Stomach (tissue), 19 donors: ENCODE measurements at places on chromosomes 4 and X.

- no peak overlapping the region for H3K27ac ChIP-seq
- no peak overlapping the region for H3K4me3 ChIP-seq
- peaks cover 8% of the 10 kb centered on the region for H3K4me1 ChIP-seq
- peak; percentile 64 for DNase-seq
Measured at GRCh38 chrX:13647709-13648212, 5.2 kb upstream of the TCEANC start.

DNA sequence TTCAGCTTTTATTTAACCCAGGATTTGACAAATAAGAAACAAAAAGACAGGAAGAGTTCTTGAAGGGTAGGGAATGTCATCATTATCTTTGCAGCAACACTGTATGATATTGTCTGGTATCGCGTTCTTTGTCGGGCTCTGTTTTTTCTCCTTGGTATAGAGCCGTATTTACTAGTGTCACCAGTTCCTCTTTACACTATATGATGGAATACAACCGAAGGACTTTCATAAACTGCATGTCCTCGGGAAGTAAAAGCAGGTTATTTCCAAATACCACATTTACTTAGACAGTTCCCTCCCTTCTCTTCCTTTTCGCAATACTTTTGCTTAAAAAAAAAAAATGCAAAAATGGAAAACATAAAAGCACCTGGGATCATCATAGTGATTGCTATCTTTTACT is 96.6 kb upstream of the IL13RA1 start:
- H3K4me1 ChIP-seq, result no peaks in the 10 kb centered on the region
- DNase-seq, result no peak
- no peaks in the 10 kb centered on the region for H3K27me3 ChIP-seq
- H3K36me3 ChIP-seq, result no peaks in the 10 kb centered on the region

DNA sequence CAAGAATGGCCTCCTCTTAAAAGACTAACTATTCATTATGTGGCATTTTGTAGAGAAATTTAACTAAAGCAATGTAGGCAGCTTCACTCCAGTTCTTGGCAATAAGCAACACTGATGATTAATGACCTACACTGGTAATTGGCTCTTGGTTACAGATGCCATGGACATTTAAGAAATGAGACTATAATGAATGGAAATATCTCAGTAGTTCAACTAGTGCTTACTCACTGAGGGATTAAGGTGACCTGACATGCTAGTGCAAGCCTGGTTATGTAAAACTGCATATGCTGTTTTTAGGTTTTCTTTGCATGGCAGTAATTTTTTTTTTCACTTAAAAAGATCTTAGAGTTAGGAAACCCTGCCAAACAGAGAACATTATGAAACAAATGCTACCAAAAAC is 152.7 kb upstream of the AADAT start:
- H3K4me1 ChIP-seq, result no peaks in the 10 kb centered on the region
- H3K27ac ChIP-seq, result no peak overlapping the region
- H3K27me3 ChIP-seq, result no peaks in the 10 kb centered on the region
- H3K36me3 ChIP-seq, result no peaks in the 10 kb centered on the region

DNA sequence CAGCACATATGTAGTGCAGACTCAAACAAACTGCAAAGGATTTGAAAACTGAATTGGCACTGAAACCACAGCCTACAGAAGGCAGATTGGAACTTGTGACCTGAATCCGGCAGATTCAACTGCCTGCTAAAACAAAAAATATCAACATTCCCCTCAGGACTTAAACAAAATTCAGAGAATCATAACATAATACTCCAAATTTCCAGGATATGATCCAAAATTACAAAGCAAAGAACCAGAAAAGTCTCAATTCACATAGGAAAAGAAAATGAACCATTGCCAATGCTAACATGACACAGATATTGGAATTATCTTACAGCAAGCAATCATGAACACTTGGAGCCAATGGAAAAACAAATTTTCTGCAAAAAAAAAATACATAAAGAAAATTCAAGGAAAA is 250.4 kb downstream of the PRDM5 start:
- H3K4me3 ChIP-seq, result no peak overlapping the region
- no peak overlapping the region for H3K27ac ChIP-seq
- no peaks in the 10 kb centered on the region for H3K36me3 ChIP-seq
- H3K4me1 ChIP-seq, result no peaks in the 10 kb centered on the region
- no peaks in the 10 kb centered on the region for H3K27me3 ChIP-seq

DNA sequence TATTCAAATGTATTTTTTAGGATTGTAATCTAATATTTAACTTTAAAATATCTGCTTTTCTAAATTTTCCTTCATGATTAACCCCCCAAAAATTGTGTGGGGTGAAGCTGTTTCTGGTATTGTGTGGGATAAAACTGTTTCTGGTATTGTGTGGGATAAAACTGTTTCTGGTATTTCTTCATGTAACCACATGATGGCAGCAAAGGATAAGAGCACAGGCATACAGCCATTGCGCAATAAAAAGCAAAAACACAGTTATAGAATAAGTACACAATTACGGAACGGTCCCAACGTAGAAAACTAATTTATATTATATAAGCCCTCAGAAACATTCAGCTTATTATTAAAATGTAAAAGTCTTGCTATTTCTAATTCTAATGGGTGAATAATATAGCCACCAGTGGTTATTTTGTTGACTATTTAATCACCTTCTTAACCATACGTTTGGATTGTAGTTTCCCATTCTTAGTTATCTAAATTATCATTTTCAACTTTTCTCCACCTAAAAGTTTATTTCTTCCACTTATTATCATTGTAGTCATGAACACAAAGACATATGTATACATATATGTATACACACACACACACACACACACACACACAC is 333.9 kb upstream of the FSTL5 start:
- peaks cover 6% of the 10 kb centered on the region for H3K4me1 ChIP-seq
- no peaks in the 10 kb centered on the region for H3K27me3 ChIP-seq
- DNase-seq, result peak; percentile 73
- no peak overlapping the region for H3K4me3 ChIP-seq
- H3K27ac ChIP-seq, result no peak overlapping the region

GRCh38 chr4:83342476-83342875 is 7.8 kb upstream of the HPSE start:
- H3K4me3 ChIP-seq, result no peak overlapping the region
- no peaks in the 10 kb centered on the region for H3K4me1 ChIP-seq
- H3K27ac ChIP-seq, result no peak overlapping the region
- no peaks in the 10 kb centered on the region for H3K36me3 ChIP-seq

- H3K4me3 ChIP-seq, result peak within 1 kb of the TSS; percentile 23
- H3K36me3 ChIP-seq, result no peaks in the 10 kb centered on the region
- H3K27ac ChIP-seq, result peak within 1 kb of the TSS; percentile 71
Measured at GRCh38 chrX:71111141-71111843, at the start of gene IL2RG. TSS of gene IL2RG (minus strand) at chrX:71111577. CDS start at chrX:71111539, 38 bp downstream.

DNA sequence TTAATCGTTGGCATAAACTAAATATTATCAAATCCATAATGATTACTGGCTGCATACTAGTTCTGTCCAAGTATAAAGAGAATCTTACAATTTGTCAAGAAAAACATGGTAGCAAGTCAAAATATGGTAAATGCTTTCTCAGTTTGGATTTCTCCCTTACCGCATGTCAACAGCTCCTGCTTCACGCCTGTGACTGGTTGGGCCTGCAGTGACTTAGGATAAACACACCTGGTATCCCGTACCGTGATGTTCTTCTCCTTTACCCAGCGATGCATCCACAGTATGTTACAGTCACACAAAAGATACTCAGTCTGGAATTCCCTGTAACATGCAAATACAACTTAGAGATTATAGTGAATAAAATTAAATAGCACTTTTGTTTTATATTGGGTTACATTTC is 71.1 kb downstream of the ADGRA3 start:
- no peaks in the 10 kb centered on the region for H3K4me1 ChIP-seq
- H3K36me3 ChIP-seq, result peaks cover 49% of the 10 kb centered on the region
- DNase-seq, result no peak
- H3K27ac ChIP-seq, result no peak overlapping the region
- no peaks in the 10 kb centered on the region for H3K27me3 ChIP-seq
- no peak overlapping the region for H3K4me3 ChIP-seq

GRCh38 chrX:101550751-101551379 is 518 bp downstream of the ARMCX1 start:
- no peaks in the 10 kb centered on the region for H3K36me3 ChIP-seq
- H3K4me3 ChIP-seq, result peak overlapping the region; percentile 48
- H3K4me1 ChIP-seq, result peaks cover 5% of the 10 kb centered on the region

- H3K4me1 ChIP-seq, result no peaks in the 10 kb centered on the region
- H3K4me3 ChIP-seq, result no peak overlapping the region
- peaks cover 87% of the 10 kb centered on the region for H3K27me3 ChIP-seq
- H3K27ac ChIP-seq, result no peak overlapping the region
Measured at GRCh38 chrX:153884590-153884989, 1.4 kb downstream of the L1CAM start.

DNA sequence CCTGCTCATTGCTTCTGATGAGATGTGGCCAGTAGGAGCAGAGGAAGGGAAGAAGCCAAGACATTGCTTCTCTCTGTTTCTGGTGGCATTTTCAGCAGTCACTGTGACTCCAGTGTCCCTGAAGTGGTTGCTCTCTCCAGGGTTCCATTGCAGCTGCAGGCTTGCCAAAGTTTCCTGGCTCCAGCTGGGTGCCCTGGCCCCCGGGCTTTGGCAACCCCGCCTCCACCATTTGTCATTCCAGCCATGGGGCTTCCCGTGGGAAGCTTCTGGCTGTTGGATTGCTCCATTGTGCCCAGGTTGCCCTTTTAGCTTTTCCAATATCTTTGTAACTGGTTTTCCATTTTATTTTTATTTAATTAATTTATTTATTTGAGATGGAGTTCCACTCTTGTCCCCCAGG is 12.7 kb downstream of the FGFBP1 start:
- no peaks in the 10 kb centered on the region for H3K36me3 ChIP-seq
- H3K27ac ChIP-seq, result no peak overlapping the region
- no peaks in the 10 kb centered on the region for H3K4me1 ChIP-seq
- H3K4me3 ChIP-seq, result no peak overlapping the region

- no peak overlapping the region for H3K27ac ChIP-seq
- no peaks in the 10 kb centered on the region for H3K36me3 ChIP-seq
- H3K4me1 ChIP-seq, result no peaks in the 10 kb centered on the region
- no peak for DNase-seq
- no peak overlapping the region for H3K4me3 ChIP-seq
Measured at GRCh38 chr4:36997727-36998126, 246.8 kb upstream of the NWD2 start.

DNA sequence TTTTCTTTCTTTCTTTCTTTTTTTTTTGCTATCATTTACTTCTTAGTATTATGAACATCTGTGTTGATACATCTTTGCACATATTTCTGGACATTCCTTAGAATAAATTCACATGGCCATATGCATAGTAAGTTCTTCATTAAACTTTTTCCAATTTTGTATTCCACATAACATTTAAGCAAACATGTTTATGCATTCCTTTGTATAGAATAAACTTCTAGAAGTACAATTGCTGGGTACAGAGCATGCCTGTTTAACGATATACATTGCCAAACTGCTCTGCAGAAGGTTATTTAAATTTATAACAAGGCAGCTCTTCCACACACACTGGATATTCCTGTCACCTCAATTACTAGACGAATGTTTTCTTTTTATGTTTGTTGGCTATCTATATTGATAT is 36.0 kb upstream of the STIM2 start:
- no peak overlapping the region for H3K4me3 ChIP-seq
- DNase-seq, result no peak
- H3K27me3 ChIP-seq, result no peaks in the 10 kb centered on the region

DNA sequence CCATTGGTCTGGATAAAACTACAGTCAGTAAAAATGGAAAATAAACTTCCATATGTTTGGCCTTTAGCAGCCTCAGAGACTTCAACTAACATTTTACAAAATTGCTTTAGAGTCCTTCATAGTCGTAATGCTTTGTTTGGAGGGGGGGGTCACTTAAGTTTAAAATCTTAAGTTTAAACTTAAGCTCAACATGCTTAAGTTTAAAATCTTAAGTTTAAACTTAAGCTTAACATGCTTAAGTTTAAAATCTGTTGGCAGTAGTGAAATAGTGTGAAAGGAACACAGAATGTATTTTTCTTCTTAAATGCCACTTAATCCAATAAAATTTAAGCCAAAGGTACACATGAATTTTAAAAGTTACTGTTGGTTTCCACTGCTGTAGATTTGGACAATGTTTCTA is 45.9 kb upstream of the UNC5C start:
- no peak overlapping the region for H3K27ac ChIP-seq
- H3K4me3 ChIP-seq, result no peak overlapping the region
- H3K27me3 ChIP-seq, result no peaks in the 10 kb centered on the region
- H3K4me1 ChIP-seq, result no peaks in the 10 kb centered on the region
- DNase-seq, result no peak

GRCh38 chr4:54574500-54574899 is 83.3 kb upstream of the KIT start:
- no peak overlapping the region for H3K27ac ChIP-seq
- no peak overlapping the region for H3K4me3 ChIP-seq
- no peaks in the 10 kb centered on the region for H3K36me3 ChIP-seq
- H3K27me3 ChIP-seq, result no peaks in the 10 kb centered on the region

DNA sequence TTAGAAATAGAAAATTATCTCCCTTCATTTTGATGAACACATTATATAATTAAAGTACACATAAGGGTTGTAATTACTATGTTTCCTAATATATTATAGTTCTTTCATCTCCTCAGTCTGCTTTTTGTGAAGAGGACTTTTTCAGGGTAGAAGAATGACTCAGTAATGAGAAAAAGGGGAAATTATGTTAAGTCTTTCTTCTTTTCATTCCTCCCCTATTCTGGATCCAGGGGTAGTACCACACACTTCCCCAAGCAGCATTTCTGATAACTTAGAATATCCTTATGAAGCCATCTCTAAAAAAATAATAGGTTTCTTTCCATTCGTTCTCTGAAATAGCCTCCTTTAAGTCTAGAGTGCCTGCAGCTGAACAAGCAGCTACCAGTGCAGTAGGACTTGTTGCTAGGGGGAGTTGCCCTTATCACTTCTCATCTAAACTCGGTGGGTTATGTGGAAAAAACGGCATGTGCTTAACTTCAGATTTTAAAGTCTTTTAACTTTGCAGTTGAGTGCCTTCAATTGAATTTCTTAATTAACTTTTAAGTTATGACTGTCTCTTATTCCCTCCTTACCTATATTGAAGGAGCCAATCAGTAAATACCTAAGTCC is 184.8 kb downstream of the ARHGAP24 start:
- DNase-seq, result no peak
- H3K4me1 ChIP-seq, result no peaks in the 10 kb centered on the region
- H3K36me3 ChIP-seq, result no peaks in the 10 kb centered on the region
- no peak overlapping the region for H3K4me3 ChIP-seq

DNA sequence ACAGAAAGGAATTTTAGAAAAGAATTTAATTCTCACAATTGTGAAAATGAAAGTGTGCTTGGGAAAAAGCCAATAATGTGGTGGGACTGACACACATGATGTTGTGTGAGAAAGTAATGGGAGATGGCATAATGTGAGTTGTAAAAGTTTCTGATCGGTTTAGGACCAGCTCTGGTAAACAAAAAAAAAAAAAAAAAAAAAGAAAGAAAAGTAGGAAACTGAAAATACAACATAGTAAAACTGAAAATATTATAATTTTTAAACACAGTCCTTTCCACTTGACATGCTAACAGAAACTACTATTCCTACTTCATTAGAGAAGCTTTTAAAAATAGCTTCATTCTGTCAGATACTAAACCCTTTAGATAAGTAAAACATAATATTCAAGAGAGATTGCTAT is 28.2 kb downstream of the RAP1GDS1 start:
- H3K4me1 ChIP-seq, result no peaks in the 10 kb centered on the region
- H3K27me3 ChIP-seq, result no peaks in the 10 kb centered on the region
